ENCODE measurements at places on chromosomes 1 and 21. TPM values are rescaled to one million over a fixed set of nuclear protein-coding genes. Genes with fewer than 3 reads are reported as not detected.

DNA sequence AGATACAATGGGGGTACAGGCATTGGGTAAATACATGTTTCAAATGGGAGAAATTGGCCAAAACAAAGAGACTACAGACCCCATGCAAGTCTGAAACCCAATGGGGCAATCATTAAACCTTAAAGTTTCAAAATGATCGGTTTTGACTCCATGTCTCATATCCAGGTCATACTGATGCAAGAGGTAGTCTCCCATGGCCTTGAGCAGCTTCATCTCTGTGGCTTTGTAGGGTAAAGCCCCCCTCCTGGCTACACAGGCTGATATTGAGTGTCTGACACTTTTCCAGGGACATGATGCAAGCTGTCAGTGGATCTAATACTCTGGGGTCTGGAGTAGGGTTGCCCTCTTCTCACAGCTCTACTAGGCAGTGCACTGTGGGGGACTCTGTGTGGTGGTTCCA, 286.1 kb downstream of the LRRIQ3 start:
- no peak for DNase-seq

- no peak for DNase-seq
These were observed 41.3 kb downstream of the ZBTB8A start for GRCh38 chr1:32580348-32581017.

CIART gene
- total RNA-seq, result 10.0 TPM

EBNA1BP2 gene
- total RNA-seq, result 26.7 TPM

FAM151A gene
- 0.22 TPM for total RNA-seq

GRCh38 chr1:39381839-39382238, 109.6 kb upstream of the BMP8A start:
- DNase-seq, result no peak

LCE1A gene
- total RNA-seq, result not detected

CDC20 gene
- total RNA-seq, result 0.78 TPM

GRCh38 chr1:192824511-192824910, 15.7 kb downstream of the RGS2 start:
- no peak for DNase-seq

CD5L gene
- not detected for total RNA-seq

DNA sequence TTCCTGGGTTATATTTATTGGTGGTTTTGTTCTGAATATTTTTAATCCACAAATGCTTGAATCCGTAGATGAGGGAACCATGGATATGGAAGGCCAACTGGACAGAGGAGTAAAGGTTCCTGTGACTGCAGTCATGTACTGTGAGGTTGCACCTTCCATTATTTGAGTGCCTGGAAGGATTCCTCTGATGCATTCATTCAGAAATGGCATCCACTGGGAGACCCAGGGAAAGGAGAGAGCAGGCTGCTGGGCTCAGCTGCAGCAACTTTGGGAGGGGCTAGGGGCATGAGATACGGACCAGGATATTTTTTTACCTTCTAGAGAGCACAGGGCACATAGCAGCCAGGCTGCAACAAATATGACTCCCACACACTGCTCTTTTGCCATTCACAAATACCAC, 19.5 kb downstream of the AK2 start:
- no peak for DNase-seq

GRCh38 chr1:154220071-154220969, at the start of gene UBAP2L:
Gene UBAP2L, plus strand, starts transcription at chr1:154220955. Its CDS starts 4,169 bp downstream, at chr1:154225124.
- DNase-seq, result peak; percentile 100

GRCh38 chr1:202638019-202638700, 72.1 kb downstream of the SYT2 start:
- DNase-seq, result no peak

GRCh38 chr1:19577036-19577435, 67.1 kb upstream of the NBL1 start:
- DNase-seq, result no peak

AGT gene
- total RNA-seq, result 71.0 TPM

- no peak for DNase-seq
These were observed 95.3 kb upstream of the GADD45A start for GRCh38 chr1:67589519-67590233.

GJB4 gene
- total RNA-seq, result not detected

- no peak for DNase-seq
These were observed 6.5 kb upstream of the ATP1A4 start for GRCh38 chr1:160144921-160145320.

GRCh38 chr1:159790237-159790917, 9.6 kb downstream of the DUSP23 start:
- DNase-seq, result no peak

- no peak for DNase-seq
These were observed 119.8 kb downstream of the OSBPL9 start for GRCh38 chr1:51736702-51737101.

PTGS2 gene
- 0.81 TPM for total RNA-seq

DNA sequence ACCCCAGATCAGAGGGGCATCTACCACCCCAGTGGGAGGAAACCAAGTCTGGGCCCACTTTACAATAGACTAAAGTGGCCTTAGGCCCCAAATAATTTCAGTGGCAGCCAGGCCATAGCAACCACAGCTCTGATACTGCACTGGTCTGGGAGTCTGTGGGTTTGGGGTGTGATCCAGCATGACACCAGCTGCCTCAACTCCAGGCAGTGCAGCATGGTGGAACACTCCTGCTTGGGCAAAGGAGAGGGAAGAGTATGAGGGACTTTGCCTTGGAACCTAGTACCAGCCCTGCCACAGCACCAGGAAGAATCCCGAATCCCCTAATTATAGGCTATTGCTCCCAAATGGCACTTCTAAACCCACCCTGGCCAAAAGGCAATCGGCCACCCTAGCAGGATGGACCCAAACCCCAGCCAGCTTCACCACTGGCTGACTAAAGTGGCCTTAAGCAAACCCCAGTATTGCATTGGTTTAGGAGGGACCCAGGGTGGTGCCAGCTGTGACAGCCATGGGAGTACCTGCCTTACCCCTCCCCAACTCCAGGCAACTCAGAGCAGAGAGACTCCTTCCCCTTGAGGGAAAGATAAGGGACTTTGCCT, 47.1 kb downstream of the PACC1 start:
- no peak for DNase-seq

UTS2 gene
- not detected for total RNA-seq

S100B gene
- 0.62 TPM for total RNA-seq

DNA sequence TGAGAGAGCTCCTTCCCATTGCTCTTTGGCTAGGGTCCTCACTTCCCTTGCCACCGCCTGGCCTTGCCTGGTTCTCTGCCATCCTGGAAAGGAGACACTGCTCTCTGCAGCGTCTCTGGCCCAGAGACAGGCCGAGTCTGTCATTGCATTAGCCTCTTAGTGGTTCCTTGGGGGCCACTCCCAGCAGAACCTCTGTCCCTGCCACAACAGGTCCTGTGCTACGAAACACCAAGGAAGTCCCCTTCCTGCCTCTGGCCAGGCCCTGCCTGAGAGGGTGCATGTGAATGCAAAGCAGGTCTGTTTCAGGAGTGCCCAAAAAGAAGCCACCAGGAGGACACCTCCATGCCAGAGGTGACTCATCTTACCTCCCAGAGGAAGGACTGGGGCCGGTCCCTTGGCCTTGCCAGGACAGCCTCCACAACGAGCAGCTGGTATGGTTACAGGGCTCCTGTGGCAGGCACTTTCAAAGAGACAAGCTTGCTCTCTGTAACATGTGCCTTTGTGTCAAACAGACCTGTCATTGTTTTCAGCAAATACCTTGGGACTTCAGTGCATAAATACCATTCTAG, 59.6 kb downstream of the VPS26C start:
- no peak for DNase-seq

DNA sequence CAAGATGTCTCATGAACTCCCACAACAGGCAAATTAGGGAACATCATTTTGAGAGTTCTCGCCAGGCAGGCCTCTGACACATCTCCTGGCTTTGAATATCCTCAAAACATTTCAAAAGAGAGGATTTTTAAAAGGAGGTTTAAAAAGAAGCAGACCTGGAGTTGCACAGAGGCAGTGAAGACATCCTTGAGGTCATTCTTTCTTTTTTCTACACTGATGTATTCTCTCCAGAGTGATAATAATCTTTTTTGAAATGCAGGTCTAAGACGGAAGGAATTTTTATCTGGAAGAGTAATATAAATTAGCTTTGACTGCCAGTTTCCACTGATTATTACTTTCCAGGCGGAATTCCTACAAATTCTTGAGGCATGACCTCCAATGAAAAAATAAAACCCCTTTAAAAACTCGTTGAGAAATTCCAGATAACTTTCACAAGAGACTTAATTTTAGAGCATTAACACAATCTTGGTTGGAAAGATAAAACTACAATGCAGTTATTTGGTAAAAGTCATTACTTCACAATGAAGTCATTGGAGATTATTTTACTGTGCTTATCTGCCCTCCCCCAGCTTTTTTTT, 125.0 kb downstream of the LYPLAL1 start:
- no peak for DNase-seq

DNA sequence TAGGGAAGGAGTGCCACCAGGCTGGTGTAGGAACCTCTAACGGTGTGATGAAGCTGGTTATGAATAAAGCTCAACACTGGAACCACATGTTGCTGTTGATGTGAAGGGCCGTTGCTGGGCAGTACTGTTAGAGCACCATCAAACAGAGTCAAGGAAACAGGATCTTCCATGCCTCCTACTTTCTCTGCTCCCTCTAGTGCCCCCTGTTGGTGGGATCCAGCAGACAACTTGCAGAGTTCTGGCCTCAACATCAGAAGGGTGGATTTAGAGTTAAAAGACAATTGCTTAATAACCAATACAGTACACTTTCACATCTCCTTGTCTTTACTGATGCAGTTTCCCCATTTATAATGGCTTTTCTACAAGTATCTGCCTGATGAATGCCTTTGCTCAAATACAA, 336.4 kb downstream of the NTNG1 start:
- no peak for DNase-seq

DNA sequence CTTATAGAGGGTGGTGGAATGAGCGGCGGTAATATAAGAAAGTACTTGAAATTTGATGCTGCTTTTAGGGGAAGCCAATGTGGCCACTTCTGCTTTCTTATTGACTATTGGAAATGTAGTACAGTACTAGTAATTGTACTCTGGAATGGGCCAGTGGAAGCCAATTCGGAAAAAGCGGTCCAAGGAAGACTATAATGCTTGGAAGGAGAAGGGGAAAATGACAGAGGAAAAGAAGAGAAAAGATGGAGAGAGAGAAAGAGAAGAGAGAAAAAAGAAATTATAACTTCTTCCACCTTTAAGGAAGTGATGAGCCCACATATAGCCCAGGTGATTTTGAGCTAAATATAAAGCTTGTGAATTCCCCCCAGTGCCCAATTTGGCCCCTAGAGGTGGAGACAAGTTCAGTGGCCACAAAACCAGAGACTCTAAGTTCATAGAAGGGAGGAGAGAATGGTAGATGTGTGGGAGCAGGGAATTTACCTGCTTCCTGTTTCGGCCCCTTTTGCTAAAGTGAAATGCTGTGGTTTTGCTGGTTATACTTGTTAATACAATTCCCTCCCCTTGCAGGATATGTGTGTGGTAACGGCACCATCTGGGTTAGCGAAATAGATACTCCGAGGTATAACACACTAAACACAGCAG, 35.7 kb upstream of the DUSP10 start:
- no peak for DNase-seq

GRCh38 chr1:159591981-159592380, 4.4 kb downstream of the APCS start:
- DNase-seq, result no peak

ORC1 gene
- total RNA-seq, result 0.11 TPM

ATF3 gene
- total RNA-seq, result 16.2 TPM

GRCh38 chr1:53461323-53462044, 2.3 kb downstream of the DMRTB1 start:
- no peak for DNase-seq

VHLL gene
- total RNA-seq, result not detected

GRCh38 chr1:42845866-42846256, 552 bp upstream of the ZNF691 start:
- no peak for DNase-seq

GRCh38 chr21:35337573-35337972, 288.5 kb upstream of the RUNX1 start:
- no peak for DNase-seq

GRCh38 chr1:218411101-218411500, 66.0 kb downstream of the TGFB2 start:
- no peak for DNase-seq

- DNase-seq, result no peak
These were observed 57.4 kb downstream of the SSX2IP start for GRCh38 chr1:84632673-84633434.

SH3BGRL3 gene
- 55.0 TPM for total RNA-seq

- no peak for DNase-seq
These were observed 85.8 kb upstream of the RGS1 start for GRCh38 chr1:192489748-192490147.

OR2L8 gene
- total RNA-seq, result not detected

KISS1 gene
- not detected for total RNA-seq

DNA sequence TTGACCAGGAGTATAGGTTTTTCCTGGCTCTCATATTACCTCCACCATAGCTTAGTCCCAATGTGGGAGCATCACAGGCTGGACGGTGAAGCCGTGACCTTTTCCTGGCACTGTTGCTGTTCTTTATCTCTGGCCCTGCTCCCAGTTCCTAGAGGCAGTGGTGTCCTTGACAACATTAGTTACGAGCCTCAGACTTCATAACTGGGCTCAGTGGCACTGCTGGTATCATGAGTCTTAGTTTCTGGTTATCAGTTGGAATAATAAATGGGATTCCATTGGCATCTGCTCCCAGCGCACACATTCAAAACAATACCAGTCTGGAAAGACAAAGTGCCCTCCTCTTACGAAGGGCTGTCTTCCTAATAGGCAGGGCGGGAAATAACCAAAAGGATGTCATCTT, 8.0 kb downstream of the RNPEP start:
- DNase-seq, result peak; percentile 80

DNA sequence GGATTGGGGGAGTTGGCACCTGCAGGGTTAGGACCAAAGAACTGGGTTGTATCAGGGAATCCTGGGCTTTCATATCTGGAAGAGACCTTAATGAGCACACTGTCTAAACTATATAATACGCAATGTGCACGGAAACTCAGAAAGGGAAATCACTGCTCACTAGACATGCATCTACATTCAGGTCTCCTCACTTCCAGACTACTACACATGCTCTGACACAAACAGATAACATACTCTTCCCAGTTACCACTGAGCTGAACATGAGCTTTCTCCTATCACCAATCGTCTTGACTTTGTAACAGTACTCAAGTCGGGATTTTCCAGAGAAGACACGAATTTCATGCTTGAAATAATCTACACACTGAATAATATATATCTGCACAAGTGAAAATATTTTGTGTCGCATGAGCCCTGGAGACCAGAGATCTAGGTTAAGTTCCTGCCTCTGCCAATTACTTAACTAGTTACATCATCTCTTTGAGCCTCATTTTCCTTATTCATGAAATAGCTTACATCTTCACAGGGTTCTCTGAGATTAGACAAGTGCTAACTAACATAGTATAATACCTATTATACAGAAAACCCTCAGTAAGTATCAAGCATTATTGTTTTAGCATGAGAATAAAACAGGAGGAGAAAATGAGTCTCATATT, 101.1 kb downstream of the JAK1 start:
- DNase-seq, result no peak

CACNA1S gene
- total RNA-seq, result 0.19 TPM

GNAT2 gene
- not detected for total RNA-seq

CRP gene
- total RNA-seq, result not detected

Data from cardiac septum (tissue), 1 donor.